Activated naive CD8-positive, alpha-beta T cell treated with anti-CD3 and anti-CD28 coated beads, Interleukin-2, amount 10 ng/mL, durations not matched to agents 7 days and 5 days (primary cell): ENCODE measurements at places on chromosomes 12 and 14. TPM values are rescaled to one million over a fixed set of nuclear protein-coding genes. Genes with fewer than 3 reads are reported as not detected.

GRCh38 chr12:21891751-21892217 is 49.4 kb downstream of the ABCC9 start:
- H3K4me1 ChIP-seq = no peaks in the 10 kb centered on the region
- H3K4me3 ChIP-seq = no peak overlapping the region
- DNase-seq = no peak
- H3K27me3 ChIP-seq = no peaks in the 10 kb centered on the region
- no peaks in the 10 kb centered on the region for H3K36me3 ChIP-seq

- no peaks in the 10 kb centered on the region for H3K36me3 ChIP-seq
- H3K4me3 ChIP-seq = no peak overlapping the region
- H3K27ac ChIP-seq = no peak overlapping the region
- H3K4me1 ChIP-seq = no peaks in the 10 kb centered on the region
Measured at GRCh38 chr12:60119327-60119726, 523.5 kb downstream of the SLC16A7 start.

The INHBC gene
- not detected for total RNA-seq

GRCh38 chr14:90398315-90398839 is 1.5 kb downstream of the CALM1 start:
- no peaks in the 10 kb centered on the region for H3K27me3 ChIP-seq
- H3K4me1 ChIP-seq = peaks cover 46% of the 10 kb centered on the region
- peak; percentile 73 for DNase-seq
